Thyroid gland (tissue), 4 donors: ENCODE measurements at places on chromosomes 16 and 17. TPM values are rescaled to one million over a fixed set of nuclear protein-coding genes. Genes with fewer than 3 reads are reported as not detected.
A peak's percentile ranks its signal among the peaks of the same experiment; 100 is the strongest.

DNA sequence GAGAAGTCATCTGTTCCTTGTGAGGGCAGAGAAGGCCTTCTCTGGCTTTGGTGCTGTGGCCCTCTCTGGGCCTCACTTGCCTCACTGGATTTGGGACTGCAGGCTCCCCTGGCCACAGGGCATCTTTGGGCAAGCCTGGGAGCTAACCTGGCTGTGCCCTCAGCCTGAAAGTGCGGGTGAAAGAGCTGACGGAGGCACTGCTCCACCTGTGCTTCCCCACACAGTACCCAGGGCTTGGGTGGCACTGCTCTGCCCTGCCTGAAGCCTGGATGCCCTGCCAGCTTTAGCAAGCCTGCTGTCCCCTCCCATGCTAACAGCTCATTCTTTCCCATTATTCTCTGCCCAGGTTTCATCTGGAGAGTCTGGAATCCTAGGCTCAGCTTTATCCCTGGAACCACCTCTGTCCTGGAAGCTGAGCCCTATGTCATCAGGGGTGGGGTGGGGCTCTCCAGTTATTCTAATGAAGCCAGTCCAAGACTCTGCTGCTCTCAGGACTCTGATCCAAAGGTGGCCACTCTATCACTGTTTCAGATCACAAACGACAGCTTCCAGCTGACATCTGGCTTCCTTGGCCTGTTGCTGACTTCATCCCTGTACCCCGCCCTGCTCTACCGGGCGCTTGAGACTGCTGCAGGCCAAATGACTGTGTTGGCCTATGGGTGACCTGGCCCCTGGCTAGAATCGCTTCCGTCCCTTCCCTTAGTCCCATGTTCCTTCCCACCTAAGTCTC is 29.3 kb downstream of the HIC1 start:
- DNase-seq = no peak

DNA sequence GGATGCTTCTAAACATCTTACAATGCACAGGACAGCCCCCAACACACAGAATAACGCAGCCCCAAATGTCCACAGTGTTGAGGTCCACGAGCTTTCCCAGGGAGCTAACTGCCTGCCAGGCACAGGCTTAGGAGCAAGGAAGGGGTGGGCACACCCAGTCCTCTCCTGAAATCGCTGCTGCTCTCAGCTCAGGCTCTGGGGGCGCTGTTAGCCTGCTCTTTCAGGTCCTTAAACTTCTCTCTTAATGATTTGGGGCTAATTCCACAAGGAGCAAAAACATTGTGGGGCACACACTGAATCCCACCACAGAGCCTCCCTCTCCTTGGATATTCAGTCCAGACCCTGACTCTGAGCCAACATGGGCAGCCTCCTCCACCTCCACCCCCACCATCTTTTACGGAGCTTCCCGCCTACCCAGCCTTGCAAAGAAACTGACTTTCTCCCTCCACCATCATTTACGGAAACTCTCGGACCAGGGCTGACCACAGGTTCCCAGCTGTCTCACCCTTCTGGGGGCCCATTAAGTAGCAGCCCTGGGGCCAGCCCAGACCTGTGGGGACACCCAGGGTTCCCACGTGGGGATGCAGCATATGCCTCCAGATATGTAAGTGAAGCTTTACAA is 1.1 kb downstream of the CD300H start:
- peak; percentile 59 for DNase-seq

- DNase-seq = peak; percentile 82
These were observed 10.4 kb downstream of the VPS53 start for GRCh38 chr17:704111-704864.

DNA sequence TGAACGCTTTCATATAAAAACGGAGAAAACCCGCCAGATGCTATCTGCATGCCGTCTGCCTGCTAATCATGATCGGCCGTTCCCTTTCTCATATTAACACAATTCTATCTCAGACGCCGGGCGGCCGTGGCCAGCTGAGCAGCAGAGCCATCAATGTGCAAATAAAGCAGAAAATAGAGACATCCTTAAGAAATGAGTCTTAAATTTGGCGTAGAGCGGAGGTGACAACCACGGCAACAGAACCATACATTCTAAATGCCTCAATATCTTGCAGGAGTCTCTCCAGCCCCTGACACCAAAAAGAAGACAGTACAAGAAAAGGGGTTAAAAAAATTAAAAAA is 2.7 kb upstream of the IRX5 start:
- DNase-seq = no peak

GRCh38 chr17:28488533-28489276 is 15.3 kb downstream of the SLC13A2 start:
- DNase-seq = no peak

DNA sequence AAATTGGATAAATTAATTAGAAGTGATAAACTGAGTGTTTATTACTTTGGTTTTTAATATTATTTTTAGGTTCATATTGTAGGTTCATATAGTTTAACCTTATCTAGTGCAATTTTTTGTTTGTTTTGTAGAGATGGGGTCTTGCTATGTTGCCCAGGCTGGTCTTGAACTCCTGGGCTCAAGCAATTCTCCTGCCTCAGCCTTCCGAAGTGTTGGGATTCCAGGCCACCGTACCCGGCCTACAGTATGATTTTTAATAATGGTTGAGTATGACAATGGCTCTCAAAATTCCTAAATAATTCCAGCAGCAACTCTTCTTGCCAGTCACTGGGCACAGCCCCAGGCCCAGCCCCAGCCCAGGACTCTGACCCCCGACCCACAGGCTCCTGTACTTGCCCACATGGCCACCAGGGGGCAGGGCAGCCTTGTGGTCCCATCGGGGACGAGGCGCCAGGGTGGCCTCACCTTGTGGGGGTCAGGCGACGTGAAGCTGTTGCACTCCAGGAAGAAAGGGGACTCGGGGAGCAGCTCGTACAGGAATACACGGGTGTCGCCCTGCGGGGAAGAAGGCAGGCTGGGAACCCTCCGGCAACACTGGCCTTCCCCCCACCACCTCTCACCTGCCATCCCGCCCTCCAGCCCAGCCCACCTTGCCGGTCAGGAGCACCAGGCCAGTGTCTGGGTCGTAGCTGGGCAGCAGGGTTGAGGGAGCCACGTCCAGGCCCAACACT is 7.9 kb upstream of the PAM16 start:
- peak; percentile 66 for DNase-seq

DNA sequence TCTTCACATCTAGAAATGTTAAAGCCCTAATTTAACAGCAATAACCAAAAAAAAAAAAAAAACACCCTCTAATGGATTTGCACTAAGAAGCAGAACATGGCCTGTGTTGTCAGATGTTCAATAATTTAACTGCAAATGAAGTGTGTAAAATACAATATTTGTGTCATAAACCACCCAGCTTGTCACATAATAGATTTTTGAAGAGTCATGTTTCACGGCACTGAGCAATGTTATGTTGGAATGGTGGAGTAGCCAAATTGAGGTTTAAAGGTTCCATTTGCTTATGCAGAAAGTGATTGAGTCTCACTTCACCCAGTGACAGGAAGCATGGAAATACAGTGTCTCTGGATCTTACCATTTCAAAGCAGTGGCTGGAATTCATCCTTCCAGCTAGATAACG is 173.2 kb upstream of the XYLT1 start:
- DNase-seq = no peak

HEATR9 gene
- not detected for total RNA-seq

- no peak for DNase-seq
These were observed 3.1 kb downstream of the SPPL2C start for GRCh38 chr17:45847747-45848146.

GRCh38 chr16:72923757-72924156 is 124.2 kb downstream of the ZFHX3 start:
- no peak for DNase-seq

NOXO1 gene
- not detected for total RNA-seq

DNA sequence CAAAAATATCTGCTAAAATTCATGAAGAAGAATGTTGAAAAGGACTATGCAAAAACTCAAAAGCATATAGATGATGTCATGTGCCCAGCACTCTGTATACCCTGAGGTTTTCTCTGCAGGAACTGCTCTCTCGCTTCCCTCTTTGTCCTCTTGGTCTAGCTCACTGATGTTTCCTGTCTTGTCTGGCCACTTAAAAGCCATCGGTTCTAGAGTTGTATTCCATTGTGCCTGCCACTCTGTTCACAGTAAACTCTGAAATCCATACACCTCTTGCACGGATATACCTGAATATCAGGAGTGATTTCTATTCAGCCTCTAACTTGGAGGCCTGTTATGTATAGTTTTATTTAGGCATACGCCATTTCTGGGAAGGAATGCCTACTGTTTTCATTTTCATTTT is 101.0 kb upstream of the CNTNAP4 start:
- no peak for DNase-seq

- no peak for DNase-seq
These were observed 15.1 kb upstream of the PITPNM3 start for GRCh38 chr17:6571452-6571781.

PRSS21 gene
- not detected for total RNA-seq

DNA sequence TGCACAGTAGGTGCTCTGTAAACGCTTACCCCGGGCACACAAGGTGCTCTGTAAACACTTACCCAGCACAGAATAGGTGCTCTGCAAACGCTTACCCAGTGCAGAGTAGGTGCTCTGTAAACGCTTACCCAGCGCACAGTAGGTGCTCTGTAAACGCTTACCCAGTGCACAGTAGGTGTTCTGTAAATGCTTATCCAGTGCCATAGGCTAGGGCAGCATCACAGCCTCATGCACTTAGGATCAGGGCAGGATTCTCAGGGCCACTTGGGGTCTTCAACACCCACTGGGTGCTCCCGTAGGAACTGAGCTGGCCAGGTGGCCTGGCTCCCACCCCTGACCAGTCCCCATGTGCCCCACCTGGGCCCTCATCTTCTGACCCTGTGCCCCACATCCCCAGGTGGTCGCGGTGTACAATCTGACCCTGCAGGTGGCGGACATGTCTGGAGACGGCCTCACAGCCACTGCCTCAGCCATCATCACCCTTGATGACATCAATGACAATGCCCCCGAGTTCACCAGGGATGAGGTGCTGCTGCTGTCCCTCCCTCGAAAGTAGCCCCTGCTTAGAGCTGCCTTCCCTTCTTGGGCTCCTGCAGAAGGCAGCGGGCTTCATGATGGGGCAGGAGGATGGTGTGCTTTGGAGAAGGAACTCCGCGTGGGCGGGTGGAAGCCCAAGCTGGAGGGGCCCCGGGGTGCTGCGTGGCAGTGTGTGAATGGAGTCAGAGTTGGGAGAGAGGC is 13.1 kb downstream of the SLC22A31 start:
- no peak for DNase-seq
